Choroid plexus epithelial cell (primary cell): ENCODE measurements at places on chromosomes 7 and 10.

DNA sequence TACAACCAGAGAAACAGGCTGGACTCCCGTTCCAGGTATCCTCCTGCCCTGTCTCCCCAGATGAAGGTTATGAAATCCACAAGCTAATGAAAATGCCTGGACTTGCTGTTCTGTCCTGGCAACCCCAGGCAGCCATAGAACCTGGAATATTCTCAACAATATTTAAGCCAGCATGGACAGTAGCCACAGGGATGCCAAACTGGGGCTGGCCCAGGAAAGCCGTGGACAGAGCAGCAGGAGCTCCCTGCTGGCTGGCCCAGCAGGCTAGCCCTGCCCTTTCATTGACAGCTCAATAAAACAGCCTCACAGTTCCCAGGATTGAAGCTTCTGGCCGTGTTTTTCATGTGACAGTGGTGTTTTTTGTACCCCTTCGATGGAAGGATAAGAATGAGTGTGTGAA, 230.6 kb downstream of the BMPER start:
- peak; percentile 15 for DNase-seq

- DNase-seq: no peak
Measured at GRCh38 chr10:26331371-26331770, 106.8 kb upstream of the APBB1IP start.

GRCh38 chr10:123841560-123841959, 50.0 kb downstream of the CPXM2 start:
- no peak for DNase-seq

DNA sequence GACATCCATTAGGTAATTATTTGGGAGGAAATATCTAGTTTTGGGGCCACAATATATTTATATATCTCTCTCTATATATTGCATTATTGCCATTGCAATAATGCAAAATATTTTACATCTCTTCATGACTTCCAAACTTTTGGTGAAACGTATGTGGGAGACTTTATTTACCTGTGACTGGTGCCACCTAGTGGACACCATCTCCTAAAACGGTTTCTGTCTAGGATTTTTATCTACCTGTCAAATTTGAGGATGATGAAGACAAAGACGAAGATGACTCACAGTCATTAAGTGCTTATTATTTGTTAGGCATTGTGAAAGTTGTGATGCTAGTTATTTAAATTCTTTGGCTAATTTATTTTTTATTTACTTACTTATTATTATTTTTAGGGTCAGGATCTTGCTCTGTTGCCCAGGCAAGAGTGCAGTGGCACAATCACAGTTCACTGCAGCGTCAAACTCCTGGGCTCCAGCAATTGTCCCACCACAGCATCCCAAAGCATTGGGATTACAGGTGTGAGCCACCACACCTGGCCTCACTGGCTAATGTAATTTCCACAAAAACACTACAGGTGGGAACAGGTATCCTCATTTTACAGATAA, 18.7 kb upstream of the CBLL1 start:
- DNase-seq: peak; percentile 85

DNA sequence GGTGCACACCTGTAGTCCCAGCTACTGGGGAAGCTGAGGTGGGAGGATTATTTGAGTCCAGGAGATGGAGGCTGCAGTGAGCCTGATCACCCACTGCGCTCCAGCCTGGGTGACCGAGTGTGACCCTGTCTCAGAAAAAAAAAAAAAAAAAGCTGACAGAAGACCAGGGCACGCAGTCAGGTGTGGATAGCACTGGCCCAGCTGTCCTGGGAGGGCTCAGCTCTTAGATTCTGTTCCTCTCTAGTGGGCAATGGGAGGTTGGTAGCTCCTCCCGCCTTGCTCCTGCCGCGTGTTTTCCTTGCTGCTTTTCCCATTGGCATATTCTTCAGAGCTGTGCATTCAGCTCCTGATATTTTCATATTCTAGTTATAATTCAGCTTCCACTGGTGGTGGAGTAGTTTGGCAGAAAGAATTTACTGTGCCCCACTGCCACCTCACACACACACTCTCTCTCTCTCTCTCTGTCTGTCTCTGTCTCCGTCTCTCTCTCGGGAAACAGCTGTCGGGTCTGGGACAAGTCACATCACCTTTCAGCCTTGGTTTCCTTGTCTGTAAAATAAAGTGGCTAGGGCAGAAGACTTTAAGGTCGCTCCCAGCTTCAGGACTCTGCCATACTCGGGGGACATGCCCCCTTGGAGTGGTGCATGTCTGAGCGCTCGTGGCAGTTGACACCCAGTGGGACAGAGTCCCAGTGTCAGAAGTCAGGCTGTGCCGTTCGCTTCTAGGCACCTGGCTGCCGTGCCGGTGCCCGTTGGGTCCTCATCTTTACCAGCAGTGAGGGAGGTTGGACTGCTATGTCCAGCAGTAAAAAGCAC, 25.9 kb upstream of the ANKRD2 start:
- DNase-seq: no peak

GRCh38 chr7:73995330-73995729, 32.6 kb upstream of the ELN start:
- DNase-seq: peak; percentile 58

DNA sequence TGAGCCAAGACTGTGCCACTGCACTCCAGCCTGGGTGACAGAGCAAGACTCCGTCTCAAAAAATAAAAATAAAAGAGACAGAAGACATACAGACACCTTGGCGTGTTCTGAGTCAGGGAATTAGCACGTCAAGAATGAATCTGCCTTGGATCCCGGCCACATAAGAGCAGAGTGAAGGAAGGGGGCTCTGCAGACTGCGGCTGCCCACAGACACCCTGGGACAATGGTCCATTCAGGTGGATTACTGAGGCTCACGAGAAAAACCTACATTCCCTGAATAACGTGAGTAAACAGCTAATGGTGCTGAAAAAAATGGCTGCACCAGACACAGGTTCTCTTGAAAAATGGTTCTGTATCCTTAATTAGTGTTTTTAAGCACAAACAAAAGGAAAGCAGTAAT, 100.1 kb upstream of the FGFR2 start:
- DNase-seq: no peak

DNA sequence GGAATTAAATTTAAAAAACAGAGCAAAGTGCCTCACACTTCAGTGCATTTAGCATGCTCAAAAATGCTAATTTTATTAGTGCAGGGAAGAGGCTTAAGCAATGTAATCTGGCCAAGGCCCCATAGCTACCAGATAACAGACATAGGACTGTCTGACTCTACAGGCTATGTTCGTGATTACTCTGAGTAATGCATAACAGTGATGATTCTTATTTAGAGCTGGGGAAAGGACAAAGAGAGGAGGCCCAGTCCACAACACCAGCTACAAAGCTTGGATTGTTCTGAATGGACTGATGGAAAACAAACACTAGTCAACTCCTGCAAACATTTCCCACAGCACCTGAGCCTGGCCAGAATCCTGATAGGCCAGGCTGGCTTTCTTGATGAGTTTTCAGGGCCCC, 8.4 kb upstream of the CH25H start:
- no peak for DNase-seq

- no peak for DNase-seq
Measured at GRCh38 chr7:52501696-52502095, 533.7 kb upstream of the POM121L12 start.

- no peak for DNase-seq
Measured at GRCh38 chr10:88385601-88386203, 197.4 kb downstream of the RNLS start.

DNA sequence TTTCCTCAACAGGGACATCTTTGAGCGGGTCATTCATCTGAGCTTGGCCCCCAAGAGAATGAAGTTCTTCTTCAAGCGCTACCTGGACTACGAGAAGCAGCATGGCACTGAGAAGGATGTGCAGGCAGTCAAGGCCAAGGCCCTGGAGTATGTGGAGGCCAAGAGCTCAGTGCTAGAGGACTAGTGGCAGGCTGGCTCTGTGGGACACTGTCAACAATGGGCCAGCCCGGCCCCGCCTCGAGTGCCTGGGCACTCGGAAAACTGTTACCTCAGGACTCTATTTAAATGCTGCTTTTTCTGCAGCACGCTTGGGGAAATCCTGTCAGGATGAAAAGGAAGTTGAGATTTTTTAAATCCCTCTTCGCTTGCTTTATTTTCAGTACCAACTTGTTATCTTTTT, 6.8 kb downstream of the CALHM2 start:
- DNase-seq: no peak

DNA sequence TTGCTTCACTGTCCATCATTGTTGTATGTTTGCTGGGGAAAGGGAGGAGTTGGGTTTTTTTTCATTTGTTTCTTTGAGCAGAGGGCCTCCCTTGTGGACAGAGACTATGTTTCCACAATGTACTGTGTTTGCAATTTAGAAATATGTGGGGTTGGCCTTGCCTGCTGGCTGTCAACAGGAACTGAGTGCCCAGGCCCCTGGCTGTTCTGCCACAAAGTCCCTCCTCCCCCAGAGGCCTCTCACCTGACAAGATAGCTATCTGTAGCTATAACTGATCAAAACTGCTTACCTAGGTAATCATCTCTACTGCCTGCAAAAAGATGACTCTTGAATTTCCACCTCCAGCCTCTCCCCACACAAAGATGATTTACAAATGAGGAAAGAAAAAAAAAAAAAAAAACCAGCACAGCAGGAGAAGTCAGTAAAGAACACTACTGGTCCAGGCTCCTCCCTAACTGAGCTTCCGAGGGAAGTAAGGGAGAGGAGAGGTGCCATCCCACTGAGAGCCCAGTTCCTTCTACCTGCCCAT, 121.8 kb downstream of the SGMS1 start:
- DNase-seq: peak; percentile 38

GRCh38 chr7:17406738-17407137, 108.3 kb downstream of the AHR start:
- peak; percentile 81 for DNase-seq

DNA sequence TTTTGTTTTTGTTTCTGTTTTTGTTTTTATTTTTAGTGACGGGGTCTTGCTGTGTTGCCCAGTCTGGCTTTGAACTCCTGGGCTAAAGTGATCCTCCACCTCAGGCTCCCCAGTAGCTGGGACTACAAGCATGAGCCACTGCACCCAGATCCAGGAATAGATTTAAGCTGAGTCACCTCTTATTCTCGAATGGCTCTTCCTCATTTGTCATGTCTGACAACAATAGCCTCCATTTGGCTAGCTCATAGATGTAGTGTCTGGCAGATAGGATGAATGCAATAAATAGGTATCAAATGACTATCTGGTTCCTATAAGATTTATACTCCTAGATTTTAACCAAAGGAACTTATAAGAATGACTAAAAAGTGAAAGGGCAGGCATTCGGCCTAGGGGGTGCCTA, 172.9 kb downstream of the TMEM26 start:
- DNase-seq: peak; percentile 17

GRCh38 chr7:4208086-4208485, 474.0 kb upstream of the FOXK1 start:
- no peak for DNase-seq
